ENCODE measurements at places on chromosomes 3 and 15.

DNA sequence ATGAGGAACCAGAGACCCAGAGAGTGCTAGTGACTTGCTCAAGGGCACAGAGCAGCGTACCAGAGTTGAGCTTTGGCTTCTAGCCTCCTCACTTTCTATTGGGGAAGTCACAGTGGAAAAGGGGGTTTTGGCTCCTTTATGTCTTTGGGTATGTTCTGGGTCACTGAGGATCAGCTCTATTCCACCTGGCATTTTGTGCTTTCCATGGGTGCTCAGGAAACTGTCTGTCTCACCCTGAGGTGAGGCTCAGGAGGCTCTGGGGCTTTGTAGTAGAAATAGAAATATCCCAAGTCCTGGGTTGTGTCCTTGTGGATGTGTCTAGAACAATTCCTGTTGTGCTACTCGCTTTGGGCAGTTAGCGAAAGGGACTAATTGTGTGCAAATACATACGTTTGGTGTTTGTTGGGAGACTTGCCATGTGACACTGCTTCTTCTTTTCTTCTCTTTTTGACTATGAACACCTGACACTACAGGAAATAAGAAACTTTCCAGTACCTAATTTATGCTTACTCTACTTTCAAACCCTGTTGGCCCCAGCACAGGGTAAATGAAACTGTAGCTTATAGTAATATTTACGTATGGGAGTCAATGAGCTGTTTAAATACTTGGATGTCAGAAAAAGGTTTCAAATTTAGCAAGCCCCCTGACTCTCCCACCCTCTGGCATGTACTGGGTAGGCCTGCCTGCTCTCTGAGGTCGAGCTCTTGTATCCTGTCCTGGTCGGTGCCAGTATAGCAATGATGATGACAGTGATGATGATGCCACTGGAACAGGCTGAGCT lies 35.6 kb downstream of the SMAD3 start:
- no peak for DNase-seq

GRCh38 chr15:26550880-26551279 lies 222.0 kb downstream of the GABRB3 start:
- DNase-seq: no peak

- peak; percentile 66 for DNase-seq
These were observed 55.2 kb downstream of the TMOD3 start for GRCh38 chr15:51884517-51885236.

DNA sequence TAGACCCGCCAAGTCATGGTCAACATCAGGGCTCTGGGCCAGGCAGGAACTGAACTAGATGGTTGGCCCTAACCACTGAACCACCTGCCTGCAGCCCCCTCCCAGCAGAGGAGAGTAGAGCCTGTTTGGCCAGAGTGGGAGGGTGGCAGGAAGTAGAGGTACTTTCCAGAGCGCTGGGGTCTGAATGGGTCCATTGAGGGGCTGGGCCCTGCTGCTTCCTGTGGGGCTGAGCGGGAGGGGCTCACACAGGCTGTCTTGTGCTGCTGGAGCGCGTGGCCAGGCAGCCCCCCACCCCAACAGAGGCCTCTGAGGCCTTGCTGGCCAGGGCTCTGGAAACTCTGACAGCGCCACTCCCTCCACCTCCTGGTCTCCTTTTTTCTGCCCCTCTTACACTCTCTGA lies 17.4 kb downstream of the CSPG4 start:
- no peak for DNase-seq

DNA sequence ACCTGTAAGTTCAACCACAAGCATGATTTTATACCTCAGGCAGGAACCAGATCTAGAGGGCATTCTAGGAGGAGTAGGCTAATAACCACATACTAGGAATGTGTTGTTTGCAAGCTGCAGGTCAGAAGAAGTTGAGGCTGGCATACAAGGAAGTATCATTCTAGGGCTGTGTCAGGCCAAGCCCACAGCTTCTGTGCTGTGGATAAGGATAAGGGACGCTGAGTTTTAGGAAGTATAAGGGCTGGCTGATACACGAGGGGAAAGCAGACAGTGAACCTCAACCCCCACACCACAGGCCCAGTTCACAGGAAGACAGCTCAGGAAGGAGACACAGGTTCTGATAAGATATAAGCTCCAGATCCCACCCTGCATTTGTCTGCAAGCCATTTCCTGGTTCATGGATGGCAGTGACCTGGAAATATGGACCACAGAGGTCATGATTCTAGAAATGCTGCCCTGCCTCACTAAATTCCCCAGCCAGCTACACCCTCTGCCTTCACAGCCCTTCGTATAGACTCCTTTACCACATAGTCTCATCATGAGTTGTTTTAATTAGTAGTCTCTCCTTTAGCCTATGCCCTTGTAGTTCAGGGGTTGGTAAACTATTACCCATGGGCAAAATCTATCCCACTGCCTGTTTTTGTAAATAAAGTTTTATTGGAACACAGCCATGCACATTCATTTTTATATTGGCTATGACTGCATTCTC lies 260.7 kb downstream of the OPA1 start:
- DNase-seq: no peak
